Fibroblast of skin of right quadriceps (primary cell): ENCODE measurements at places on chromosomes 3 and 15.

GRCh38 chr15:46677491-46677890 is 1039.8 kb upstream of the SEMA6D start:
- no peak for DNase-seq

GRCh38 chr3:184659797-184660301 is 52.0 kb downstream of the MAGEF1 start:
- no peak for DNase-seq

- no peak for DNase-seq
These were observed 190.8 kb downstream of the SLCO3A1 start for GRCh38 chr15:92044203-92044909.

GRCh38 chr15:58221591-58222241 is 83.5 kb downstream of the AQP9 start:
- DNase-seq = no peak

DNA sequence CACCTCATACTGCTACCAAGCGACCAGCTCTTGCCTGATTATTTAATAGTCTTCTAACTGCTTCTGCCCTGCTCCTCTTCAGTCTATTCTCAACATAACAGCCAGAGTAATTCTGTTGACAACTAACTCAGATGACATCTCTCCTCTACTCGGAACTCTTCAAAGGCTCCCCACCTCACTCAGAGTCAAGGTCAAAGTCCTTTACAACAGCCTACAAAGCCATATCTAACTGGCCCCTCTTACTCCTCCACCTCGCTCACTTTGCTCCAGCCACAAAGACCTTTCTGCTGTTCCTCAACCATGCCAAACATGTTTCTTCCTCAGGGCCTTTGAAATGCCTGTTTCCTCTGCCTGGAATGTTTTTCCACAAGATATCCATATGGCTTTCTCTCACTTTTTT is 43.6 kb downstream of the PIK3R4 start:
- no peak for DNase-seq

- DNase-seq = peak; percentile 7
These were observed 762 bp upstream of the IQSEC1 start for GRCh38 chr3:13074006-13074375.

DNA sequence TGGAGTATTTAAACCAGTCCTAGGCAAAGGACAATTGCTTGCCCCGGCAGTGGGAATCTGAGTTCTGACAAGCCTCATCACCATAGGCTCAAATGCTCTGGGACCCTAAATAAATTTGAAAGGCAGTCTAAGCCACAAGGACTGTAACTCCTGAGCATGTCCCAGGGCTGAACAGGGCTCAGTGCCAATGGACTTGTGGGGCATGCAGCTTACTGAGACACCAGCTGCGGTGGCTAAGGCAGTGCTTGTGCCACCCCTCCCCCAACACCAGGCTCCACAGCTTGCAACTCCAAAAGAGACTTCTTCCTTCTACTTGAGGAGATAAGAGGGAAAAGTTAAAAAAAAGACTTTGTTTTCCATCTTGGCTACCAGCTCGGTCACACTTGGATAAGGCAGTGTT is 289.7 kb upstream of the DCBLD2 start:
- no peak for DNase-seq

DNA sequence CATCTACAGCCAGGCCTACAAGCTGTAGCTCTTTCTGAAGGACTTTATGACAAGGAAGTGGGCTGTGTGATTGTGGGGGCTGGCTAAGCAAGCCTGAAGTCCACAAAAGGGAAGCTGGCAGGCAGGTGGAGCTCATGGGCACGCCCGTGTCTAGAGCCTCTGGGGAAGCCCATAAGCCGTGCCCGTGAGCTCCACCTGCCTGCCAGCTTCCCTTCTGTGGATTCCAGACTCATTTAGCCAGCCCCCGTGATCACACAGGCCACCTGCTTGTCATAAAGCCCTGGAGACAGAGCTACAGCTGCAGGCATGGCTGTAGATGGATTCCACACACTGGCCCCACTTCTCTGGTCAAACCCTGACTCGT is 15.2 kb downstream of the EFCC1 start:
- DNase-seq = no peak
